Posterior vena cava (tissue), 2 donors: ENCODE measurements at places on chromosomes 16 and 17. TPM values are rescaled to one million over a fixed set of nuclear protein-coding genes. Genes with fewer than 3 reads are reported as not detected.

DNA sequence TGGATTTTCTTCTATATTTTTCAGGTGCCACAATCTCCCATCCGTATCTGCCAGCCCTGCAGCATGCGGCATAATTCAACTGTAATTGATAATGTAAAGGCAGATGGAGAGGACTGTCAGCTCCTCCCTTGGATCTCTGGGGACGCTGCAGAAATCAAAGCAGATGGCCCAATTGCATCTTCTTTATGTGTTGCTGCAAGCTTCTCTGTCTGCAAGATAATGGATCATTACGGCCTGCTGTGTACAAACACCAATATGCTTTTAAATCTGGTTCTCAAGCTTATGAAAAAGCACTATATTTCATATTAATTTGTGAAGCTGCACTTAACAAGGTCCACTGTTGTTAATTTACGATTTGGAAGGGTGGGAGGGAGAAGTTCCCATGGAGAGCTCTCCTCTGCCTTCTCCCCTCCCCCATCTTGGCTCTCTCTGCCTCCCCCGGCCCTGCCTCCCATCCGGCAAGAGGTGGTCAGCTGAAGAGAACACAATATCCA is 607.5 kb downstream of the TOX3 start:
- no peak for DNase-seq

ENPP7 gene
- total RNA-seq: not detected

DNA sequence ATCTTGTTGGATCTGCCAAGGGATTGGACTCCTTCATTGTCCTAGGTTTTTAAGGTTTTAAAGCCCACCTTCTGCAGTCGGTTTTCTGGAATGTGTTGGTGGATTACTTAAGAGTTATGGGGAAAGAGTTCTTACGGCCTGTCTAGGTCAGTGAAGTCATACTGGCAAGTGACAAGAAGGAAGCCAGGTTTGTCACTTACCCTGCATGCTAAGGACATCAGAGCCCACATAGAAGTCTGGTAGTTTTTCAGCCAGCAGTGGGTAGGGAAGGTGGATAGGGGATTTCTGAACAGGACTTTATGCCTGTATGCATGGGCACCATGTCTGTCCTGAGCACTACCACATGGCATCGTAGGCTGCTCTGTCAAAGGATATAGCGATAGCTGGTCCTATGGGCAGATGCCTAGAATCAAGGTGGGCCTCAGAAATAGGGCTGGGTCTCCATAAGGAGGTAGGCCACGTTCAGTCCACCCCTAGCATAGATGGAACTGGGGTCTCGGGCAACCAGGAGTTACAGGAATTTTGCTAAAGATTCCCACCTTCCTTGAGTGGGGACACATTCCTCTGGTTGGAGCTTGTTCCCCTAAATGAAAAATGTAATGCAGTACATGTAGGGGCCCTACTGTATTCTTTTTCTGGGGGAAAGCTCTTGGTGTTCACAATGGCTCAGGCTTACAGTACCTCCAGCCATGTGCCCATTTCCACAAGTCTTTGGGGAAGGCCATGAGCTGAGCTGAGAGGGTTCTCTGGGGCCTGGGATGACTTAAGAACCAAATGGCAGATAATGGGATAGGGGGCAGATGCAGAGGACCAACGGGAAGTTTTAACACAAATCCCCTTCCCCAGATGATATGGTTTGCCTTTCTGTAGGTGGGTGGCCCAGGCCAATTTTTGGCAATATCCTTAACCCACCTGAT is 27.5 kb downstream of the TRPV2 start:
- no peak for DNase-seq

GRCh38 chr16:11175787-11176341 is 80.1 kb downstream of the SOCS1 start:
- no peak for DNase-seq

- peak; percentile 95 for DNase-seq
Observed at GRCh38 chr17:82216301-82217119, 3.9 kb upstream of the CCDC57 start.

DNA sequence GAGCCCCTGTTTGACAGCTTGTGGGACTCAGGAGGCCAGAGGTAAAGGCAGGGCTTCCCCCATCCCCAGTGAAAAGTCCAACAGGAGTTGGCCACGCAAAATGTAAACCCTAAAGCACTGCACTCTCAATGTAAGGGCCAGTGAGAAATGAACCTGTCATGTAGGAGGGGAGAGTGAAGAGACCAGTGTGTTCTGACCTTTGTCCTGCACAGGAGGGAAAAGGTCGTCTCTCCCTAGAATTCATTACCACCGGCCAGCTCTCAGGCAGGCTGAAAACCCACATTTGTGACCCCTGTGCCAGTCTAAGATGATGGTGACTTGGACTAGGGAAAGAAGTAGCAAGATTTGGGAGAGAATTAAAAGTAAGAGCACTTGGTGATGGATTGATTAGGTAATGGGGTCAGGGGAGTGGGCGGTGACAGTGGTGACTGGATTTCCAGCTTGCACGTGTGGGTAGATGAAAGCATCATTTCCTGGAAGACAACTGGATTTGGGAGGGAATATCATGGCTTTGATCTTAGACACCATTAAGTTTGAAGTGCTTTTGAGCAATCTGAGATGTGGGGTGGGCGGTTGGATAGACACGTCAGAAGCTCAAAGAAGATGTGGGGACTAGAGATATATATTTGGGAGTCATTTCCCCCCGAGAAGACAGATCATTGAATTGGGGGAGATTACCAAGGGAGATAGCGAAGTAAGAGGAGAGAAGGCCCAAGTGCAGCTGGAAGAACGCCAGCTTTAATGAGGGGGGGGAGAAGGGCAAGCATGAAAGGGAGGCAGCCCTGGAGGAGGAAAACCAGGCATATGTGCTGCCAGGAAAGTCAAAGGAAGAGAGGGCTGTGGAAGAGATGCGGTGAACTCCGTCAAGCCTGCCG is 119.5 kb downstream of the NTN1 start:
- DNase-seq: no peak

GRCh38 chr16:72887537-72887936 is 160.4 kb downstream of the ZFHX3 start:
- DNase-seq: no peak

ADAD2 gene
- total RNA-seq: not detected

GRCh38 chr16:85871756-85872155 is 27.2 kb upstream of the IRF8 start:
- DNase-seq: no peak

DNA sequence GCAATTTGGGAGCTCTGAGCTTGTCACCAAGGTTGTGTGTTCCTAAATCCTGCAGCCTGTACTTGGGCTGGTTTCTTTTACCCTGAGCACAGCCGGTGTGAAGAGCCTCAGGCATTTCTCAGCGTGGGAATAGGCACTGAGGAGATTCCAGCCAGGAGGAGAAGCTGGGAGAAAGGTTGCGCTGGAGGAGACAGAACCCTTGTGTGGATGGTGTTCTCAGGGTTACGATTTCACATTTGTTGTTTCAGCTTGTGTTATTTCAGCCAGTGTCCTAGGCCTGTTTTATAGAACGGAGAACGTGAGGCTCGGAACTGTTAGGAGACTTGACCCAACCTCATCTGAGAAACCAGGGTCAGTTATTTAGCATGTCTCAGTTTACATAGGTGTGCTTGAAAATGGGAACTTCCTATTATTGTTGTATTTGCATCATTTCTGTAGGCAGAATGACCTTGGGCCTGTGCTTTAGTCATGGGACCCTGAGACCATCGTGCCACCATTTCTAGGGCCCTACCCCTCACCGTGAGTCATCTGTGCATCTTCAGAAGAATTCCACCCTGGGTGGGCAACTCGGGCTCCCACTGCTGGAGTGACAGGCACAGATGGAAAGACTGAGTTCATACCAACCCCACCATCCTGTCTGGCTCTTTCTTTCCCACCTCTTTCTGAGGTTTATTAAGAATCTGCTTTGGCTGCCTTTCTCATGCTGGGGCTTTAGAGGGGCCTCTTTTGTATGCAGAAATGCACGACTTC is 134.9 kb downstream of the MSI2 start:
- DNase-seq: no peak

DNA sequence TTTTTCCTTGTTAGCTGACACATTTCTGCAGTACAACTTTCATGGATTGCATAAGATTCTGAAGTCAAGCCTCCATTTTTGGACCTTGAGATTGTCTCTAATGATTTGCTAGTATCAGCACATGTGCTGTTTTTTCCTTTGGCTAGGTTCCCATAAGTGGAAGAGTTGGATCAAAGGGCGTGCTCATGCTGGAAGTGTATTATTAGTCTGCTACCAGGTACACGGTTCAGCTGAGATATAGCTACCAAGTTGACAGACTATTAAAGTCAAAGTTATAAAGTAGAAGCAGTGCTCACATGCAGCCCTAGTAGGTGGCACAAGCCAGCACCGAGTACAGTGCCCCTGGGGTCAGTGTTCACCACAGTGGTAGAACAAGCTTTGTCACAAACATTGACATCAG is 3.2 kb downstream of the FAHD1 start:
- no peak for DNase-seq

APOBR gene
- total RNA-seq: 2.1 TPM

DNA sequence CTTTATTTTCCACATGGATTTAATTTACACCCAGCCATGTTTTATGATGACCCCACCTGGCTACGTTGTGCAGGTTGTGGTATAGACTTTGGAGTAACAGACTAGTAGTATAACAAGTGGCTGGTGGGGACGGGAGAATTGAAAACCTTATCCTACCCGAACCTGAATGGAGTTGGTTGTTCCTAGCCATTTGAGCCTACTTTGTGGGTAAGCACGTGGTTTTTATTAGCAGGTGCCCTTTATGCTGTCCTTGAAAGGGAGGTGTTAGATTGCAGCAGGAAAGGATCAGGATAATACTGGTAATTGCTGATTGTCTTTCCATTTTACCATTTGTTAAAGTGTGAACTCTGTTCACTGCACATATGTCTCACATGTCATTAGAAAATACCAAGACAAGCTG is 31.9 kb upstream of the PHAF1 start:
- DNase-seq: no peak

DNA sequence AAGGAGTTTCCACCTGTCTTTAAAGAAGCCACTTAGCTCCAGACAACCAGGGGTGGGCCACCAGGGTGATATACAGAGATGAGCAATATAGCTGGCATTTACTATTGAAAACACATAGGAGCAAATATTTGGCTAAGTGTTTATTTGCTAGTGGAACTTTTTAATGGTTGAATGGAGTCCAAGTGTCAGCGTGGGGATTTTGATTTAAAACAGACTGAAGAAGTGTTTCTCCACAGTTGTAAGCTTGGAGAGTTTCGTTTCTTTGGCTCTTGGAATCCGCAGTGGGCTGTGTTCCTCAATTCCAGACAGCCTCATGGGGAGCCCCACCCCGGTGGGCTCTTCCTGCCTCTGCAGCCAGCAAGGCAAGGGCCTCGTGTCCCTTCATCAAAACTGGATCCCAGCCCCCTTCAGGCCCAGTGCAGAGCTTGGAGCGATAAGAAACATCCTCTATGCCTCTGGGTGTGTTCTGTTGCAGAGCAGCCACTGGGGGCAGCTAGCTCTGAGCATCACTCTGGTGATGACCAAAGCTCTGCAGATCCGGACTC is 36.1 kb downstream of the NOG start:
- DNase-seq: no peak
